Activated CD4-positive, alpha-beta T cell treated with anti-CD3 and anti-CD28 coated beads for 24 hours (primary cell): ENCODE measurements at places on chromosomes 7 and 10.

GRCh38 chr10:101000915-101001658 lies 1.5 kb downstream of the LZTS2 start:
- DNase-seq: no peak

DNA sequence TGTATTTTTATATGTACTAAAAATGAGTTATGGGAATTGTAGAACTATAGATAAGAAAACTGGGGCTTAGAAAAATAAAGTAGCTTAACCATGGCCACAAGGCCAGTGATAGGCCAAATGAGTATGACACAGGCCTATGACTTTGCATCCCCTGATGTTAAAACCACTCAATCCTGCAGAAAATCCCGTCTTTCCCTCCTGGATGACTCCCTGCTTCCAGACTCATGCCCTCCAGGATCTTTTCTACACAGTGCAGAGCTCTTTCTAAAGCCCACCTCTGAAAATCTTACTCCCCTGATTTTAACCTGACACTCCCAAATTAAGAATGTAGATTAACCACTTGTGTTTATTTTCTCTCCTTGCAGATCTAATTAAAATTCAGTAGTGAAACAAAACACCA lies 489.2 kb upstream of the LRRN3 start:
- no peak for DNase-seq

DNA sequence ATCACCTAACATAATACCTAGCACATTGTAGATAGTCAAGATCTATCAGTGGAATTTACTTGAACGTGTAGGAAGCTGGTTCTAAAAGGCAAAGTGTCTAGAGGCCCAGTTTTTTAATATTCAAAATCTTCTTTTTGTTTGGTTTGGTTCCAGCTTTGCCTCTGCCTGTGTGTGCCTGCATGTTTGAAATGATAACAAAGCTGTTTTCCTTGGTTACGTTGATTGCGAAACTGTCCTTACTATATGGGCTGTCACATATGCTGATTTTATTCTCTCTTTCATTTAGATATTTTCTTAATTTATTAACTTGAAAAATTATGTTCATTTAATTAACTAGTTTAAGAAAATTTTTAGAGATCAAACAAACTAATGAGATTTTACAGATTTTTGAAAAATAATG lies 237.3 kb downstream of the SEMA3A start:
- no peak for DNase-seq

- DNase-seq: no peak
Measured at GRCh38 chr10:19817231-19817933, 1.1 kb downstream of the PLXDC2 start.

DNA sequence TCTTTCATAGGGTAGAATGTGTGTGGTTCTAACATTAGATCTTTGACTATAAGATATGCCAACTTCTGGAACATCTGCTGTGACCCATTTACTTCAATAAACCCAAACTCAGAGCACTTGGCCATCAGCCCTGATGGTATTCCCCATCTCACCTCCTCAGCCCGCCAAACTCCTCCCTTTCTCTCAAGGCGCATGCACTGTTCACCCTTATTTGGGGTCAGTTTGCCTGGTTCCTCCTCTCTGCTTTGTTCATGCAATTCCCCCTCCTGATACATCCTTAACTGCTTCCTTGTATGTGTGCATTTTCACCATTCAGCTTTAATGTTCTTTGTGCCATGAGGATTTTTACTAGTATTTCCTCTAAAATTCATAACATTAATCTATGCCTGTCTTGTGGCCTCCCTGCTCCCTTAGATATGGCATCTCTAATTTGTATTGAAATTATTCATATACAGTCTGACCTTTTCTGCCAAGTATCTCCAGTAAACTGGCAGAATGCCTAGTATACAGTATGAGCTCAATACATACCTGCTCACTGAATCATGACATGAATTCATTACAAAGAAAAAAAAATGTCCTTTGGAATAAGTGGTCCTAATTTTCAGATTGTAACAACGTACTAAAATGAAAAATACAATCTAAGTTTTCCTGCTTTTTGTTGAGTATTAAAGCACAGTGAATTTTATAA lies 336.8 kb upstream of the IGFBP3 start:
- DNase-seq: no peak

GRCh38 chr7:101729241-101729883 lies 88.1 kb upstream of the CUX1 start:
- DNase-seq: no peak

- DNase-seq: no peak
Measured at GRCh38 chr10:109727436-109727835, 195.9 kb downstream of the XPNPEP1 start.

DNA sequence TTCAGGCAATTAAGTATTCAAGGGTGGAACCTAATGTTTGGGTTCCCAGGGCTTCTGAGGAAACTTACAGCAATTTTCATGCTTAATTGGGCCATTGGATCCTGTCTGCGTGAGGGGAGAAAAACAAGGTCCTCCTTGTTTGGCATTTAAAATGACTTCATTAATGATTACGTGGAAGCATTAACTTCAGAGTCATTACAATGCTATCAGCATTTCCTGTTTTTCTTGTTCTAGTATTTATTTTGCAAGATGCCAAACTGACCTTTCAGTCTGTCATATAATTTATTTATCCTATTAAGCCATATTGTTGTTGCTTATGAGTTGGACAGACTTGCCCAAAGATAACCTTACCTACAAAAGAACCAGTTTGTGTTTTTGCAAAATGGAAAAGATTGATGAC lies 324.1 kb upstream of the LRRN3 start:
- no peak for DNase-seq

DNA sequence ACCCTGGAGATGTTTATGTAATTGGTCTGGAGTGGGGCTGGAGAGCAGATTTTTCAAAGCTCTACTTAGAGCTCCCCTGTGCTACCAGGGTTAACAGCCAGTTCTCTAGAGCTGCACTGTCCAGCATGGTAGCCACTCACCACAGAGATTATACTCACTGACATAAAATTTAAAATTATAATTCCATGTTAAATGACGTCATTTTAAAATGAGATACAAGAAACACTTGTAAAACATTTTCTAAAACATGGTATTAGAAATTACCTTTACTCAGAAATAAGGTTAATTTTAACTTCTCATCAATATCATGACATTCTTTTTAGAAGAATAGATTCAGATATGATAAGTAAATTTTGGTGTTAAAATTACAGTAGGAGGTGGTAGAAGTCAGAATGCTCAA lies 306.2 kb upstream of the LRRN3 start:
- no peak for DNase-seq

DNA sequence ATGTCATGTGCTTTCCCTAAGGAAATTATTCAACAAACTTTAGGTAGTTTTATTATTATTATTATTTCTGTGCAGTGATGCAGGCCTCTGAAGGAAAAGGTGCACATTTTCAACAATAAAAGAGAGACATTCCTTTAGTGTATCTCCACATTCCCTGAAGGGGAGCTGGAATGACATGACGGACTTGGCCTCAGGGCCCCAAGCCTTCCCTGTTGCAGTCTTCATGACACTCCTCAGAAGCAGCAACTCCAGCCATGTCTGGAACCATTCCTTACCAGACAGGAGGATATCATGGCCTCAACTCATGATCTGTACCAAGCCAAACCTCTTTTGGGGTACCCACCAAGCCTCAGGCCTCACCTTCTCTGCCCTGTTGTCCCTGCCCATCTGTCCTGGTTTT lies 35.2 kb upstream of the CCSER2 start:
- no peak for DNase-seq

- no peak for DNase-seq
Measured at GRCh38 chr10:108454793-108455192, 1290.3 kb upstream of the SORCS1 start.

DNA sequence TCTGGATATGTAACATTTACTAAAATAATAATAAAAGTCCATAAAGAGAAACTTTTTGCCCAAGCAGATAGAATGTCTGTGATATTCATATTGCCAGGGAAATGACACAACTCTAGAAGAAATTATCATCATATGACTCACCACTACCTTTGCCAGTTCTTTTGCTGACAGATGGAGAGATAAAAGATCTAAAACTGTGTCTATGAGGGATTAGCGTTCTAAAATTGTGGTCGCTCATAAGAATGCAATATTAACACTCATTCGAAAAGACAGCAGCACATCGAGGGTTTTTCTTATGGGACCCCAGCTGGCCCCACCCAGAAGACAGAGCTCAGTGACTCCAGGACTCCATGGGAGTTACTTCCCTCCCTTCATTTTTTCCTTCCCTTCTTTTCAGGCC lies 16.6 kb upstream of the LANCL2 start:
- DNase-seq: no peak

DNA sequence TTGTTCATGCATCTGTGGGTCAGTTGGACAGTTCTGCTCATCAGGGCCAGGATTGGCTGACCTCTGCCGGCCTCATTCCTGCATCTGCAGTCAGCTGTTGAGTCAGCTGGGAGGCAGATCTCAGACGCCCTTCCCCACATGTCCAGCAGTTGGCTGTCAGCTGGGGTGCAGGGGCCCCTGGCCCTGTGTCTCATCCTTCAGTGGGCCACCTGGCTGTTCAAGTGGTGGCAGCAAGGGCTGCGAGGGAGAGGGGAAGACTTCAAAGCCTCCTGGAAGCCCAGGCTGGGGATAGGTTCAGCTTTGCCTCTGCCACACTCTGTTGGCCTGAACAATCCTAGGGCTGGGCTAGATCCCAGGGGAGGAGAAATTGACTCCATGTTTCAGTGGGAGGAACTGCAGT lies 33.2 kb downstream of the TACR2 start:
- no peak for DNase-seq

DNA sequence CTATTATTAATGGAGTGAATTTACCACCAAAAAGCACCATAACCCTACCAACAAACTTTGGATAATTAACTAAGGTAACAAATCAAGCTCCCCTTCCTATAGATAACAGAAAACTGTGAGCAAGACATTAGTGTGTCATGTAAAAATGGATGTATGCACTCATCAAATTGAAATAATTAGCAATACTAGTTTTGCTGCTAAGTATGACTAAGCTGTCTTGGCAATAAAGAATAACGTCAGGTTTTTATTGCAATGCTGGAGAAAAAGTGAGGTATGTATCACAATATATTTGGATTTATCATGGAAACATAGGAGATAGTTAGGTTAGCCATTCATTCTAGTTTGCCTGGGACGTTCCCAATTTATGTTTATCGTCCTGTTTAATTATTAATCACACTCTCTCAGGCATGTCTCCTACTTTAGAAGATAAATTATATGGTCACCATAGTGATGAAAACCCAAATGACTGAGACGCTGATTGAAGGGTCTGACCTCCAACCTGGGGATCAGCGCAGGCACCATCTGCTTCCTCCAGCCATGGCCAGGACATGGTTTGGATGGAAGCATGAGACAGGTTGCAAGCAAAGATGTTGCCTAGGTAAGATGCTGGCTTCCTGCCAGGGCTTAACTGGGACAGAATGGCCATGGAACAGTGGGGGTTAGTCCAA lies 125.6 kb downstream of the FANK1 start:
- DNase-seq: no peak

GRCh38 chr10:13003004-13003403 lies 1.5 kb upstream of the CCDC3 start:
- DNase-seq: no peak

GRCh38 chr10:17872191-17873091 lies 63.3 kb downstream of the MRC1 start:
- no peak for DNase-seq

DNA sequence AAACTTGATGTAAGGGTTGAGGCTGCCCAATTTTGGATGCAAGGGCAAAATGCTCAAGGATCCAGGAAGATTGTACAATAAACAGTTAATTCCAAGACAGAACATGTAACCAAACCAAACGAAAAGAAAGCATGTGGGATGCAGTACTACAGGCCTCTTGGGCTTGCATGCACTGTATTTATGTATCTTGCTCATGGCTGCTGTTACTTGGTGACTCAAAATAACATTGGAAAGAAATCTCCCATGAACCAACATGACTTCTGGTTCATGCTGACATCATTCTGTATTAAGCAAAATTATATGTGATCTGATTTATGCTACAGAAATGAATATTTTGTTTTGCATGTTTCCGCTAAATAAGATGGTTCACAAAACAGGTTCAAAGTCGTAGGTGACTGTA lies 65.9 kb upstream of the FZD1 start:
- no peak for DNase-seq

DNA sequence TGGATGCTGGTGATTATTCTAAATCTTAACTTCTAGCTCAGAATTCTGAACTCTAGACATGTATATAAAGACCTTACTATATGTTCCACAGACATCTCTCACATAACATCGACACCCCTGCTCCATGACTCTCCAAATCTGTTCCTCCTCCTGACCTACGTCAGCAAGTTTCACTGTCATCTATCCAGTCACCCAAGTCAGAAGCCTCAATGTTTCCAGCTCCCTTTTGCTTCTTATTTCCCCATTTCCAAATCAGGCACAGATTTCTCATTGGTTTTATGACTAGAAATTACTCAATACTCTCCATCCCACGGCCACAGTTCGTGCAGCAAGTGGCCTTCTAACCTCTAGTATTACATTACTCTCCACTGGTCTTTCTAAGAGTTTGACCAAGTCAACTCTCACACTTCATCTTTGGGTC lies 28.5 kb downstream of the EPC1 start:
- no peak for DNase-seq

- no peak for DNase-seq
Measured at GRCh38 chr10:68088740-68089139, 13.7 kb upstream of the HERC4 start.

DNA sequence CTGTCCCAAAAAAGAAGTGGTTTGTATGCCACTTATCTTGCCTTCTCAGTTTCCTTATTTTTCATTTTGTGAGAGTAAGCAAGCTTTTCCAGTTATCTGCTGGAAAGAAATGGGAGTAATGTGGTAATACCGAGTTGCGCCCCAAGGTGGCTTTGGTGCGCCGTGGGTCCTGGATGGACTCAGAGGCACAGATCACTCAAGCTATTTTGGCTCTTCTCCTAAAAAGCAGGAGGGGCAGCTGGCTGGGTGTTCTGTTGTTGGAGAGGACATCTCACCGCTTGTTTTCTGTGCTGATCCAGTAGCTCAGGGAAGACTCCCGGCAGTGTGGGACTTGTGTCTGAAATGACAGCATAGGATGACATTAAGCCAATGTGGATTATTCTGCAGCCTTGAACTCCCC lies 16.4 kb downstream of the PRKRIP1 start:
- DNase-seq: no peak

GRCh38 chr7:134407311-134407710 lies 51.6 kb downstream of the AKR1B1 start:
- no peak for DNase-seq

- no peak for DNase-seq
Measured at GRCh38 chr10:71978476-71978875, 14.3 kb downstream of the CHST3 start.

GRCh38 chr10:3339531-3339950 lies 167.0 kb upstream of the PITRM1 start:
- no peak for DNase-seq
